CD4-positive, alpha-beta T cell treated with Interferon alpha-2 for 1 hour (primary cell): ENCODE measurements at places on chromosomes 7 and 10.

GRCh38 chr7:2009541-2010001 is 223.2 kb downstream of the MAD1L1 start:
- DNase-seq, result no peak

- no peak for DNase-seq
These were observed 704.6 kb downstream of the CCSER2 start for GRCh38 chr10:85032981-85033380.

GRCh38 chr10:106147021-106147420 is 1017.5 kb downstream of the SORCS1 start:
- no peak for DNase-seq

DNA sequence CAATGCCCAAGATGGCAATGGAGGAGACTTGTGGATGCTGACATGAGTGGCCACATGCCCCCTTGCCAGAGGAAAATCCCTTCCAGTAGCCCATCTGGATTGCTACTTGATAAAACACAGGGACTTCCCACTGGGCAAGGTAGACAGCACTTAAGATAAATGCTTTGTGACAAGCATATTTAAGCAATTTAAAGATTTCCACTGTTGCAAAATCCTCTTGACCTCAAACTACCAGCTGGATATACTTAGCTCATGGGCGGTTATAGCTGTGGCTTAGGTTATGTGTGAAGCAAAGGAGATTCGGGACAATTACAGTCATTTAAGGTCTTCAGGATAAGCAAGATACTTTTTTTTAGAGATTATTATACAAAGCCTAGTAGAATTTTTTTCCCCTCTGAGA is 238.1 kb downstream of the BMPER start:
- DNase-seq, result no peak

GRCh38 chr10:92264249-92264648 is 26.6 kb downstream of the CPEB3 start:
- no peak for DNase-seq

GRCh38 chr7:11005202-11005601 is 31.5 kb downstream of the PHF14 start:
- DNase-seq, result no peak

DNA sequence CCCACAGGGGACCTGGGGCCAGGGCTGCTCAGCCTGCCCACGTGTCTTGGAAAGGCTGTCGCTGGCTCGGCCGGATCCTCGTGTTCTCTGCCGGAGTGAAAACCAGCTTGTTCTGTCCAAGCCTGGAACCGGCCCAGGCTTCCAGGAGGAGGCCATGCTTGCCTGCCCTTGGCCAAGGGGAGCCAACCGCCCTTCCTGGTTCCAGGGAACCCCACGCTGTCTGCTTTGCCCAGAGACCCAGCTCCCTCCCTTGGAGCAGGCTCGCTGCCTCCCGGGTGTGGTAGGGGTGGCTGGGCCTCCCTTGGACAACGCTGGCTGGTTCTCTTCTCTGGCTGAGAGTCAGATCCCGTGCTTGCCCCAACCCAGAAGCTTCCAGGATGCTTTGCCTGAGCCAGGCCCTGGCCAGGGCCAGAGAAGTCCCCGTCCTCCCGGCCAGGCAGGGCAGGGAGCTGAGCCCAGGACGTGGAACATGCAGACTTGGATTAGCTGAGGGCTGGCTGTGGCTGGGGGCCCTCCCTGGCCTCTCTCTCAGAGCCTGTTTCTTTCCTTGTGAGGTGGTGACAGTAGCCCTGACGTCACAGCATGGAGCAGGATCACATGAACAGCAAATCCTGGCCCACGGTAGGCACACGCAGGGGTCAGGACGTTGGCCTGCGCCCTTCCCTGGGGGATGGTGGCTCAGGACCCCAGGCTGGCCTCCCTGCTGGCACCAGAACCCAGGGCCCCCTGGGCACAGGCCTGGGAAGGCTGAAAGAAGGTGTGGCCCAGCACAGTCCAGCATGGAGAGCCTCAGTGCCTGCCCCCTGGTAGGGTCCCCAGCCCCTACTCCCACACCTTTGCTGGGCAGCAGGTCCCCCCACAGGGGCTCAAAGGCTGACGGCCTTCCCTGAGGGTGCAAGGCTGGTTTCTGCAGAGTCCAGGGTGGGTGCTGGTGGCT is 67.5 kb downstream of the PWWP2B start:
- DNase-seq, result no peak

GRCh38 chr10:78868048-78868447 is 200.7 kb upstream of the ZMIZ1 start:
- no peak for DNase-seq

DNA sequence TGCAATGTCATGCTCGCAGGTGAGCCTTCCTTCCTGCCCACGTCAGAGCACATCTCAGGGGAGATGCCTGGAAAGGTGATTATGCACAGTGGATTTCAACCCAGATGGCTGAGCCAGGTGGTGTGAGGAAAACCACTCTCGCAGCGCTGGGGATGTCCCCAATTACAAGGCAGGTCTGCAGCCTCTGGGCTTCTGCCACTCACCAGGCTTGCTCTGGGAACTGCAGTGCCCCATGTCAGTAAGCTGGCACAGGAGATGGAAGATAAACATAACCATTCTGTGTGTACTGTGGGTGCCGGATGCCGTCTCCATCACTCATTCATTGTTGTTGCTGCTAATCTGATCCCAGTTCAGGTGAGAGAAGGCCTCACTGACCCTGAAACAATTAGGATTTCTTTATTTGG is 222.9 kb upstream of the PITRM1 start:
- DNase-seq, result no peak

DNA sequence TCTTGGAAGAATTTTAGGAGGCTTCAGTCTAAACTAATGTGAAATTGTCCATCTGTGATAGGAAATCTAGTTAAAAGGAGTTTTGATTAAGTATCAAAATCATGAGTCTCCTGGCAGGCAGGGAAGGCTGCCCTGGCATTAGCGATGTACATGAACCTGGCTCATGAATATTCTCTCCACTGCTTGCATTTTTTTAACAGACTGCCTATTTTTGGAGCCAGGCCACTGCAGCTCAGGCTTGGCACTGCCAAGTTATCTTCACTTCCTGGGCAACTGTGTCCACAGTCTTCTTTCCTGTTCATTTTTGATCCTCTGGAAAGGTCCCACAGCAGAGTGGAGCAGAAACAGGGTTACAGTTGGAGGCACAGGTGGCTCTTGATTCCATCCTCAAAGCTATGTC is 7.0 kb downstream of the GPR26 start:
- no peak for DNase-seq

GRCh38 chr7:13021566-13022300 is 334.3 kb downstream of the ARL4A start:
- DNase-seq, result no peak

DNA sequence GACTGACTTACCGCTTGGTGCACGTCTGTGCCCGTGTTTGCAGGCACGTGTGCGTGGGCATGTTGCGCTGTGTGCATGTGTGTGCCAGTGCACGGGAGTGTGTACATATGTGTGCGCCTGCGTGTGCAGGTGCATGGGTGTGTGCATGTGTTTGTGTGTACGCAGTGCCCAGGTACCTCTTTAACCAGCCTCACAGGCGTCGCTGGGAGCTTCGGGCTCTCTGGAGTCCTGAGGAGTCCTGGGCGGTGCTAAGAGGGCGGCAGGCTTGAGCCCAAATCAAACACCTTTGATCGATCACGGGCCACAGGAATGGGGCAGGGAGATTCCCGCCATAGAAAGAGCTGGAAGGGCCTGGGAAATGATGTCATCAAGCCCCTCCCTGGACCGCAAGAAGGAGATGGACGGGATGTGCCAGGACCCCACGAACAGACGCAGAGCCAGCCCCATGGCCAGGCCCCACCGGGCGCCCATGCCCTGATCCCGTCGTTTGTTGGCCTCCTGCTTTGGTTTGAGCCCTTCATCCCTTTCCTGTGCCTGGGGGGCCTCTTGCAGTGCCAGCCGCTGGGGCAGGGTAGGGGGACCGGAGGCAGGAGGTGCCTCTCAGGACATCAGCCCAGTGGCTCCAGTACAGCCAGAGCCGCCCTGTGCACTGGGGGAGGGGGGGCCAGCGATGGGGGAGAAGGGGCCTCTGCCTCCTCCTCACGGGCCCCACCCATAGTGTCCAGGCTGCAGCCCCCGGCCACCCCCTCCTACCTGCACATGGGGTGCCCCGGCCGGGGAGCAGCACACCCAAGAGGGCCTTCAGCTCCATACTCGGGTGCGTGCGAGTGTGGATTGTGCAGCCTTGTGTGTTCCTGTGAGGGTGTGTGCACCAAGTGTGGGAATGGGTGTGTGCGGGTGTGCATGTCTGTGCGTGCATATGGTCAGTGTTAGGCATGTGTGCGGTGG is 5.8 kb downstream of the KNDC1 start:
- DNase-seq, result no peak

GRCh38 chr7:108613949-108614381 is 44.3 kb downstream of the DNAJB9 start:
- no peak for DNase-seq

GRCh38 chr10:86023931-86024280 is 342.7 kb downstream of the GRID1 start:
- DNase-seq, result no peak

GRCh38 chr10:23146258-23146657 is 45.9 kb upstream of the PTF1A start:
- no peak for DNase-seq

GRCh38 chr7:111393011-111393754 is 169.1 kb downstream of the IMMP2L start:
- DNase-seq, result no peak

DNA sequence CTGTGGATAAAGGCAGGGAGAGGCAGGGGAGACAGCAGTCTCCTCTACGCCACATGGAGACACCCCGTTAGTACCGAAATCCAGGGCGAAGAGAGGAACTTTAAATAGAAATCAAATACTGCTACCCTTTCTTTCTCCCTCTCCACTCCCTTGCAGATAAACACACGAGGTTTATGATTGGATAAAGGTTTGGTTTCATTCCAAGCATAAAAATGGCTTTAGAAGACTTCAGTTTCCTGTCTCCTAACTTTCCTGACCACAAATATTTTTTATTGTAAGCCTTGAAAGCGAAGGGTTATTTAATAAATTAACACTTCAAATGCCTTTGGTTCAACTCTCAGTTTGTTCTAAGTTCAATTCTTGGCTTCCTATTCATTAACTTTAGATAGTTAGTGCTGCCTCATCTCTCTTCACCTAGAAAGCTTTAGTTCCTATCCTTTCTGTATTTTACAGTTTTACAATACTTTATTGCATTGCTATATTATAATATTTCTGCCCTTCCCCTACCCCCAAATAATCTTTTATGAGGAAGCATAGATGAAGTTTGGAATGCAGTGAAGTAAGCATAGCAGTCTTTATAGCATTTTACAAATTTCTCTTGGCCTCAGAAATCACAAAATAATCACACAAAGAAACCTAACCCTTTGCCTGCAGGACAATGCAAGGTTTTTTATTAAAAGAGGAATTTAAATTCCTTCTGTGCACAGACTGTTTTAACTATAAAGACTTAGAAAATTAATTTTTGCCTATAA is 31.5 kb upstream of the ARID5B start:
- DNase-seq, result no peak

DNA sequence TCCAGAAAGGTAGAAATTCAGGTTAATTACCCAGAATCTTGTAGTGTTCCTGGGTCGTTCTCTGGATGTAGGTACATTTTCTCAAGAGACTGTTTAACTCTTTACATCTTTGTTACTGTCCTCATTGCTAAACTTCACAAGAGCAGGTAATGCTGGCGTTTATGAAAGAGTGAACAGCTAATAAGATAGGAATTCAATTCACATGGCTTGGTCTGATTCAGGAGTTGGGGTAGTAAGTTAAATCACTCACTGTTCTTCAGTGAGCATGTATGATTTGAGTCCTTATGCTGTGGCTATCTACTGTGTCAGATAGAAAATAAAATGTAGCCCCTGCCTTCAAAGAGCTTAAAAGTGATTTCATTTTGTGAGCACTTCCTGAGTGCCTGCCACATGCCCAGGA is 480.0 kb downstream of the LRMDA start:
- no peak for DNase-seq

DNA sequence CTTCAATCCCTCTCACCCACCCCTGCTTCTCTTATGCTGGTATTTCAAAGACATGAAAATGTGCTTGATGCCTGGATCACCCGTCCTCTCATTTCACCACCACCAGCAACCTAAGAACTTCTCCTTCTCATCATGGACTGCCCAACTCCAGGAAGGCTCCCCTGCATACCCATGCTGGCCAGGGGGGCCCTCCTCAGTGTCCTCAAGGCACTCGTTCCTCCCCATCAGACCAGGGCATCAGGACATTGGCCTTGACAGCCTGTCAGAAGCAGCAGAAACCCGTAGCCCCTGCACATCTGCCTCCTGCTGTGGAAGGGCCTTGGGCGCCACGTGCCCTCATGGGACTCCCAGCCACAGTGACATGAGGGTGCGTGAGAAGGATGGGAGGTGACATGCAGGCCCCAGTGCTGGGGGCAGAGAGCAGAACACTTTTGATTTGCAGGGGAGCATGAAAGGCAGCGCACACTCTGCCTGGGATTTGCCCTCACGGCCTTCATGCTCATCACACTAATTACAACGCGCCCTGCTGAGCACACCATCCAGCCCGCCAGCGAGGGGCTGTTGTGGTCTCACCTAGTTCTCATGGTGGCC is 1.9 kb upstream of the HSPA12A start:
- DNase-seq, result no peak

GRCh38 chr7:42573881-42574672 is 337.1 kb upstream of the GLI3 start:
- no peak for DNase-seq

GRCh38 chr7:89796481-89796880 is 357.8 kb upstream of the STEAP1 start:
- no peak for DNase-seq

GRCh38 chr7:21640105-21640504 is 97.3 kb downstream of the DNAH11 start:
- no peak for DNase-seq

DNA sequence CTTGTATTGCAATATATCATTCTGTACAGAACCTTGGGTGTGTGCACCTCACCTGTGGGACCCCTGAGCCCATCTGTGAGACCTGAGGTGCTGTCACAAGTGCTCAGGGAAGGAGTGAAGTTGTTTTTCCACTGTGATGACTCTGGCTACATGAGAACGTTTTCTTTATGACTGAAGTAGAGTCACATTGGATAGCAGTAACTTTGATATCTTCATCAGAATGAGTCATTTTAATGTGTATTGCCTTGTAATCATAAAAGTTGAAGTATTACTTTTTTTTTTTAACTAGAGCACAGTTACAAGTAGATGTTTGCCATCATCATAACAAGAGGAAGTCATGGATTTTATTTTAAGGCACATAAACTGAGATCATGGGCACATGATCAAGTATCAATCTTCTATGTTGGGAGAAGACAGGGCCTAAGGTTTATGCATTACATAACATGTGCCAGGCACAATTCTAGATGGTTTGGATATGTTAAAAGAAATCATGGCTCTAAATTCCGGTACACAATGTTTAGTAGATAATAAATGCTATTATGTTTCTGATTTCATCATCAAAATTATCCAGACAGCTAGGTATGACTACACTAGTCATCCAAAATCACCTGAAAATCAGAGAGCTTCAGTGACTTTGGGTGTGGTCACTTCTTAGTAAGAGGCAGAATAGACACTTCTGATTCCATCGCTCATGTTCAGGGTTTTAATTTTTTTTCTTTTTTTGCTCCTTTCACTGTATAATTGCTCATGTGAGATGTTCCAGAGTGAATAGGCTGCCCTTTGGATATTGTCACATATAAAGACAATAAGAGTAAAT is 82.7 kb upstream of the KLF6 start:
- no peak for DNase-seq
